BJ (cell line): ENCODE measurements at places on chromosomes 3 and 15.

DNA sequence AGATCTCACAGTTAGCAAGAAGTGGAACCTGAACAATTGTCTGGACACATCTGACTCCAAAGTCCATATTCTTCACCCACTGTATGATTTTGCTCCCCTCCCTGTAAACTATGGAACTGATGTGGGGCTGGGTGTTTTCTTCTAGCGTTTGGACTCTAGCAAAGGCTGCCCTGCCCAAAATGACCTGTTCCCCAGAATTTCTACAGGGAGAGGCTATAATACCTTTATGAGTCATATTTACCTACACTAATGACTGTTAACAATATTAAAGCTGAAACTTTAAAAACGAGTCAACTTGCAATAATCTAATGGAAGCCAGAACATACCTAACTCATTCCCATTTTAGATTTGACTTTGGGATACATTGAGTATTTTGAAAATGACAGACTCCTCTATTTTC is 531.2 kb upstream of the CFAP20DC start:
- no peak for DNase-seq

DNA sequence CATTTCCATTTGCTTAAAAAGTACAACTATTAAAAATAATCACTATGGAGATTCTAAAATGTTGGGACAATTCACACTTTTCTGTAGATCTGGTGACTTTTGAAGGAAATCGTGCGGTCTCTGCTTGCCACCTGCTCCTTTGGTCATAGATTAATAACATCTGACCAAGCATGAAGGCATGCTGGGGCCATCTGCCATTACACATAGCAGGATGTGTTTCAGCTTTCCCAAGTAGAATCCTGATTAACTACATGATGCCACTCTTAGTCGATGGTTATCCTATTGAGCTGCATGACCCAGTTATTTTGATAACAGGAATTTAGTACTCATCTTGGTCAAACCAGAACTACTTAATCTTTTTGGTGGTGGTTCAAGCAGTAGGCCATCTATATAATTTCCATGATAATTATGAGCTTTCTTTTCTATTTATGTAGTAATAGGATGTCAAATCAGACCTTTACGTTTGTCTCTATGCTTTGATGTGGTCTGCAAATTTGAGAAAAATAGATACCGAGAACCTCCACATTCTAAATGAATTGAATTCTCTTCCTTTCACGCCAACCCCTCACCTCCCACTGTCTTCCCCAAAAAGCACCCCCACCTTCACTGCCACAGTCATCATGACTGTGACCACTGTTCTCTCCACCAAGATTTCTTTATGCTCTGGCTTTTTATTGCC is 158.1 kb downstream of the DIPK2A start:
- no peak for DNase-seq

DNA sequence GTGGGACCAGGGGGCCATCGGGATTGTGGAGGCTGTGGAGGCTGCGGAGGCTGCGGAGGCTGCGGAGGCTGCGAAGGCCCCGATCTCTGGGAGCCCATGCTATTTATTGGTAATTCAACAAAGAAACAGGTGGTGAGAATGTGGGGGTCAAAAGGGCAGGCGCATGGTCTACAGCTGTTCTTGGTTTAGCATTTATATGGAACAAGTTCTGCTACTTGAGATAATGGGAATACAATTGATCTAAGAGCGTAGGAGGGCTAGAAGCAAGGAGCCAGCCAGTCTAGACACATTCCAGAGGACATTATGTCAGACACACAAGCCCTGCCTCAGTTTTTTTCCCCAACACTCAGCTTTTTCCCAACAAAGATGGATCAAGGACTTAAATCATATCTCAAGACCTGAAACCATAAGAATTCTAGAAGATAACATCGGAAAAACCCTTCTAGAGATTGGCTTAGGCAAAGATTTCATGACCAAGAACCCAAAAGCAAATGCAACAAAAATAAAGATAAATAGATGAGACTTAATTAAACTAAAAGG is 20.1 kb downstream of the C3orf80 start:
- no peak for DNase-seq

- no peak for DNase-seq
Observed at GRCh38 chr3:49161808-49162530, 4.2 kb downstream of the CCDC71 start.

DNA sequence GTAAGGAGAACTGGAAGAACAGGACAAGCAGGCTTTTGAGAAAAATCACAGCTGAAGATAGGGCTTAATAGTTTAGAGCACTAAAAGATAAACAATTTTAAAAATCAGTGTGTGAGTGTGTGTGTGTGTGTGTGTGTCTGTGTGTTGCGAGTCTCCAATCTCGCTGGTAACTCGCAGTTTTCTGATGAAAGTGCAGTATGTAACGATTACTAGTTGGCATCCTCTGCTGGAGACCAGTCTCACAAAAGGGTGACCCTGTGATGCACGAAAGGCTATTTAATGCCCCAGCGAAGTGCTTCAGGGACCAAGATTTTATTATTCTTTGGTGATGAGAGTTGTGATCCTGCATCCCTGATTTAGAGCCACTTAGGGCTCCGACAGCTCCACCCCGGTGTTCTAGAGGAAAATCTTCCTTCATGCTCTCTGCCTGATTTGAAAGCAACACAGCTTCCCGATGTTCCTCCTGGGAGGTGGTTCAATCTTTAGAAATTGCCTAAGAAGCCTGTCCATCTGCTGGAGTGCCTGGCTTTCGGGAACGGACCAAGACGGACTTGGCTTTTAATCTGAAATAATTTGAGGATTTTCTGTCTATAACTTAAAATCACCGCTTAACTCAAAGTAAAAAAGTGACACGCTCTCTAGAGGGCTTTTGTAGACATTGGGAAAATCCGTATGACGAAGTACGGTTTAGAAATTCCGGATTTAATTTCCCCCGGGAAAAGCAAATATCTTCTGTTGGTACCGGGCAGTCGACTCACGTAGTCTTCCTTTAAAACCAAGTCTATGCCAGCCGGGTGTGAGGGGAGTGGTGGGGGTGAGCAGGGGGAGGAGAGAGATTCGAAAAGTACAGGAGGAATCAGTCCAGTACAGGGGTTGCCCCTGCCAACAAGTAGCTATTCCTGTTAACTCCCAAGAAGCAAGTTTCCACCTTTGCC is 1.1 kb upstream of the ALCAM start:
- DNase-seq = no peak

- no peak for DNase-seq
Observed at GRCh38 chr15:47376190-47376589, 341.1 kb upstream of the SEMA6D start.

- no peak for DNase-seq
Observed at GRCh38 chr3:186464424-186465093, 79.6 kb downstream of the CRYGS start.

DNA sequence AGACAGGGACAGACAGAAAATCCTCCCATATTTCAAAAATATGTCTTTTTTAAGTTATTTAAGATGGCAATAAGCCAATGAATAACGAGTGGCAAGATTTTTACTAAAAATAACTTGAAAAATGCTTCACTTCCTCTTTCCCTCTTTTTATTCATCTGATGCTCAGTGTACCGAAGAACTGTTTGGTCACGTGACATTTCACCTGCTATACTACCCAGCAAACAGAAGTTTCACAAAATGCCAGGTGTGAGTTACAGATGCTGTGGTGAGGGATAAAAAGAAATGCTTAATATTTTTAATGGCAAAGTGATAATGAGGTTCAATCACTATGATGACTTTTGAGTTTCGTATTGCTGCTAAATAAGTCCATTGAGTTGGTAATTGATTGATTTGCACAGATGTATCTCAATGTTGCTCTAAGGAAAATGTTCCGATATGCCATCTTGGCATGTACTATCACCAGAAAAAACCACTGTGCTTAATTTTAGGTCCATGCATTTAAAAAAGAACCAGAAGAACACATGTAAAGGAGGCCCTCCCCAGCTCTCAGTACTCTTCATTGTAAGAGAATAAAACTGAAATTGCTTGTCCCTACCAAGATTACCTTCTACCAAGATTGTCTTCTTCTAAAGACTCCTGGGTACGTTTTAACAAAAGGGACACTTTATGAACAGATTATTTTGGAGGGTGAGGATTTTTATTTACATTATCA is 26.0 kb upstream of the SEC62 start:
- DNase-seq = no peak

GRCh38 chr3:53300826-53301225 is 45.0 kb upstream of the TKT start:
- DNase-seq = no peak

DNA sequence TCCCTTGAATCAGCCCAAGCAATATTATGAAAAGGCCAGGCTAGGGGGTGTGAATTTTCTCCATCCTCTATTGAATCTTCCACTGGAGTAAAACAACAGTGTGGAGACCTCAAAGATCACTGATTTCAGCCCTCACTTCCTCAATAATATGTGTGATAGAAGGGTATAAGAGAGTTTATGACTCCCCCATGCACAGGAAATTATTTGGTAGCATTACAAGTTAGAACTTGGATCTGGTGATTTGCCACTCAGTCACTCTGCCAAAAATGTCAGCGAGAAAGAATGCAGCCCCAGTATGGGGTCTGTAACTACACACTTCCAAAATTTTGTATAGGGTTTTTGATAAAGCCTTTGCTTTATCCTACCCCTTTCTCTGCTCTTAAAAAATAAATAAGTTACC is 81.0 kb upstream of the KCNMB2 start:
- no peak for DNase-seq

- no peak for DNase-seq
Observed at GRCh38 chr3:58324391-58325390, 8.0 kb upstream of the PXK start.

- no peak for DNase-seq
Observed at GRCh38 chr15:73287019-73287418, 81.7 kb downstream of the HCN4 start.

GRCh38 chr3:172606021-172606420 is 82.8 kb upstream of the TNFSF10 start:
- DNase-seq = no peak

DNA sequence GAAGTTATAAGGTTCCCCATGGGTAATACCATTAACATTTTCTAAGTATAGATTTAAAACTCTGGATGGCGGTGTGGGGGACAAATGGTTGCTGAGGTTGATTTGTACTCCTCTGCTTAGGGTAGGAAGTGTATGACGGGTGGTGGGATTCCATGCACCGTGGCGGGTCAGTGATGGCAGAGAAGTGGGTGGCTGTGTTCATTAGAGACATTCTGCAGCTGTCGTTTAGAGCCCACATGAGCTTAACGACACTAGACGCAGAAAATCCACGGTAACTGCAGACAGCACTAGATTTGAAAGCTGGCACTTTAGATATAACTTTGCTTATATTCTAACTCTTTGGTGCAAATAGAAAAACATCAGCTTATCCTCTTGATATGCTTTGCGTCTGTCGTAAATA is 37.5 kb downstream of the SGO1 start:
- no peak for DNase-seq

GRCh38 chr3:40715551-40715950 is 190.8 kb downstream of the ZNF621 start:
- DNase-seq = no peak

- DNase-seq = no peak
Observed at GRCh38 chr3:116388867-116389385, 56.4 kb downstream of the LSAMP start.

- DNase-seq = no peak
Observed at GRCh38 chr15:79513940-79514339, 81.8 kb downstream of the MINAR1 start.

DNA sequence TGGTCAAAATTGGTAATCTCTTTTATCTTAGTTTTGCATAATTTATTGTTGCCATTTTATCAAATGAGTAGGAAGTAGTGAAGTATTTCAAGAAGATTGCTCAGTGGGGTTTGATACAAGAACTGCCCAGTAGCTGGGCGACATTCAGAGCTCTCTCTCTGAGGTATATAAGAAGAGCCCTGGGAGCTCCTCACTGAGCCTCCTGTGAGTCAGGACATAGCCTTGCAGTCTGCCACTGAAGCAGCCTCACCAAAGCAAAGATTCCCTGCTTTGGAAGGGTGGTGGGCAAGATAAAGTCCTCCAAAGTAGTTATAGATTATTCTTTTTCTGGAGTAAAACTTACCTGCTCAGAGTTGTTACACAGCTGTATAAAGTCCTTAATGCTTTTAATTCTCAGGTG is 26.1 kb downstream of the SKIL start:
- no peak for DNase-seq

- no peak for DNase-seq
Observed at GRCh38 chr3:10376353-10376752, 55.4 kb upstream of the SEC13 start.

DNA sequence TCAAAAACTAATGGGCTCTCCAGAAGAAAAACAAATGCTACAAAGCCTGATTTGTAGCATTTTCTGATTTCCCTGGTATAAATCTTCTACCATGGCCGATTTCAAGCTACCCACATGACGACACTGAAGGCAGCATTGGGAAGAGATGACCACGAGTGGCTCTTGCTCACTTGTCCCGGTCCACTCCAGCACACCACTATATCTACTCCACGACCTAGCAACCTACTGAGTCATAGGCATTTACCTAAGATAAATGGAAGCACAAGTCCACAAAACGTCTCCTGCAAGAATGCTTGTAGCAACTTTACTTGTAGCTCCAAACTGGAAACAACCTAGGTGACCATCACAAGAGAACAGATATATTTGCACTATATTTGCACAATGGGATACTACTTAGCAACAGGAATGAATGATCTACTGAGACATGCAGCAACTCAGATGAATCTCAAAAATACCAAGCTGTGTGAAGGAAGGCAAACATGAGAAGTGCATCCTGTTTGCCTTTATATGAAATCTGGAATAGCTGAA is 60.8 kb upstream of the HES1 start:
- no peak for DNase-seq

DNA sequence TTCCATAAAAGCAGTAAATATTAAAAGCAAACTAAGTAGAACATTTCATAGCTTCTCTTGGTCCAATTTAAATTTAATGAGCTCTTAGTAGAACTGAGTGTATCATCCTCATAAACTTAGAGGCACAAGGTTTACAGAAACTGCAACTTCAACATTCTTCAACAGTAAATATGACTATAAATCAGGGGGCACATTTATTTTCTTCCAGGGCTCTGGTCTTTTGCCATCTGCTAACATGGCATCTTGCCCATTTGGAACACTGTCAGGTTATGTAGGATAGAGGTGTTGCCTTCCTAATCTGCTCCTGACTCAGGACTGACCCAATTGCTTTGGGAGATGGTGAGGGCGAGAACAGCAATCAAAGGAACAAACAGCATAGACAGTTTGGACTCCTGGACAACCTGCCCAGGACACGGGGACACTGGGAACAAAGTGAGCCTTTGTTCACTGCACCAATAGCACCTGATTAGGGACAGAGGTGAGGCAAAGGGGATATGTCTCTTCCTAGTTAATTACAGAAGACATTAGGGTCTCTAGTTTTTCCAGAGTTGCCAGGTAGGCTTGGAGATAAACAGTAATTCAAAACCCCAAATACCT is 610.2 kb upstream of the ROBO2 start:
- DNase-seq = no peak

DNA sequence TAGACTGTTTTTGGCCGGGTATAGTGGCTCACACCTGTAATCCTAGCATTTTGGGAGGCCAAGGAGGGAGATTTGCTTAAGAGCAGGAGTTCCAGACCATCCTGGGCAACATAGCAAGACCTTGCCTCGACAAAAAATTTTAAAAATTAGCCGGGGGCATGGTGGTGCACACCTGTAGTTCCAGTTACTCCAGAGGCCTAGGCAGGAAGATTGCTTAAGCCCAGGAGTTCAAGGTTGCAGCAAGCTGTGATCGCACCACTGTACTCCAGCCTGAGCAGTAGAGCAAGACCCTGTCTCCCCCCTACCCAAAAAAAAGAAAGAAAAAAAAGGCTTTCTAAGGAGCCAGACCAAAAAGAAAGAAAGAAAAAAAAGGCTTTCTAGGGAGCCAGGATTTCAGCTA is 36.7 kb downstream of the TMOD3 start:
- DNase-seq = no peak

GRCh38 chr3:97674461-97674860 is 90.1 kb upstream of the ARL6 start:
- DNase-seq = no peak

GRCh38 chr15:58631319-58631718 is 118.2 kb downstream of the ADAM10 start:
- no peak for DNase-seq
